ENCODE measurements at places on chromosomes 3 and 15. TPM values are rescaled to one million over a fixed set of nuclear protein-coding genes. Genes with fewer than 3 reads are reported as not detected.

The FGD5 gene
- total RNA-seq: 5.5 TPM

The TNNC1 gene
- not detected for total RNA-seq

The ATP2B2 gene
- total RNA-seq: 73.4 TPM

The ATRIP gene
- 7.6 TPM for total RNA-seq

The CISH gene
- 0.46 TPM for total RNA-seq

The ARHGAP31 gene
- total RNA-seq: 6.5 TPM

The CFAP100 gene
- 6.5 TPM for total RNA-seq

The MYRIP gene
- total RNA-seq: 13.8 TPM

The MYZAP gene
- 3.2 TPM for total RNA-seq

The PEX5L gene
- total RNA-seq: 36.2 TPM

The PARP15 gene
- total RNA-seq: under 0.01 TPM

The LRRN1 gene
- total RNA-seq: 61.1 TPM

The PTX3 gene
- total RNA-seq: 5.5 TPM

The LRTM1 gene
- not detected for total RNA-seq
